ENCODE measurements at places on chromosomes 3 and 15.

- DNase-seq: no peak
These were observed 12.1 kb downstream of the CLK3 start for GRCh38 chr15:74627766-74628165.

GRCh38 chr3:28207000-28207733 lies 34.3 kb upstream of the CMC1 start:
- DNase-seq: no peak

GRCh38 chr3:123129532-123129931 lies 62.7 kb downstream of the PDIA5 start:
- no peak for DNase-seq

- no peak for DNase-seq
These were observed 158.3 kb downstream of the PDCD6IP start for GRCh38 chr3:33956776-33957175.

DNA sequence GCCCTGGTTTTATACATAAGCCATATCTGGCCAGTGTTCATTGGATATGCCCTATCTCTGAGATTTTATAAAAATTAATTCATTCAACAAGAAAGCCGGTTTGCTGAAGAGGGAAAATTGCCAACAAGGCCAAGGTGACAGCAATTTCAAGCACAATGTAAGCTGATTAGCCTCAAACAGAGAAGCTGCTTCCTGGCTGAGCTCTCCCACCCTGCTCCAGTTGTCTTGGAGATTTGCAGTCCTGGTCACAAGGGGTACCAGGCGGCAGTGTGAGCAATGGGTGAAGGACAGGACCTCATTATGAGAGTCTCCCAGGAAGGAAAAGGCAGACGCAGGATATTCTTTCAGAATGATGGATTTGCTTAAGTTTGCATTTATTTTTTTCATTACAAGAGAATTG lies 5.4 kb upstream of the THSD4 start:
- DNase-seq: no peak

DNA sequence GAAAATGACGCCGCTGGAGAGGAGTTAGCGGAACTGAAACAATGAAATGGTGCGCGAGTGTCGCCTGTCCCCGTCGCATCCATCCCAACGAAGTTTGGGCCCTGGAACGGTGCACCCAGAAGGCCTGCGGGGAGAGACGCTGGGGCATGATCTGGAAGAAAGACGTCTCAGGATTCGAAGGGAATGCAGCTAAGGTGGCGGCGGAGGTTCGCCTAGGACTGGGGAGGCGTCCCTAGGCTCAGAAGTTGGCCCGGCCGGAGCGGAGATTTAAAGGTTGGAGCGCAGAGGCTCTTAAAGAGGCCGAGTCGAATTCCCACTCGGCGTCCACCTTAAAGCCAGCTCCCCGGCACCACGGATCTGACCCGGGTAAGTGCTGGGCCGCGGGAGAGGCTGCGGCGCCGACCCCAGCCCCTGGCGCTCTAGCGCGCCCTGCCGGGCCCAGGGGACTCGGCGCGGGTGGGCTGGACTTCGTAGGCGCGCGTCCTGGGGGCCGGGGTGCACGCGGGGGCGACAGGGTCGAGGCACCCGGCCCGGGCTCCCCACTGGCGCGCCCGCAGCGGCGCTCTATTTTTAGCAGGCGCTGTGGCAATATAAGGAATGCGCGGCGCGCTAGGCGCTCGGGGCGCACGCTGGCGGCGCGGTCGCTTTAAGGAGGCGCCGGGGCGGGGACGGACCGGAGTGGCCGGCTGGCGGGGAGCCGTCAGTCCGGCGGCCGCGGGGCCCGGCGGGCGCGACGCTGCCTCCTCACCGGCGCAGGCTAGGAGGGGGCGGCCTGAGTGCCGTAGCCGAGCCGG lies at the start of gene MRAS:
TSS of gene MRAS (plus strand) at position 620 of the 794 bp plus-strand sequence. CDS start 24,305 bp downstream, outside the sequence.
- no peak for DNase-seq

DNA sequence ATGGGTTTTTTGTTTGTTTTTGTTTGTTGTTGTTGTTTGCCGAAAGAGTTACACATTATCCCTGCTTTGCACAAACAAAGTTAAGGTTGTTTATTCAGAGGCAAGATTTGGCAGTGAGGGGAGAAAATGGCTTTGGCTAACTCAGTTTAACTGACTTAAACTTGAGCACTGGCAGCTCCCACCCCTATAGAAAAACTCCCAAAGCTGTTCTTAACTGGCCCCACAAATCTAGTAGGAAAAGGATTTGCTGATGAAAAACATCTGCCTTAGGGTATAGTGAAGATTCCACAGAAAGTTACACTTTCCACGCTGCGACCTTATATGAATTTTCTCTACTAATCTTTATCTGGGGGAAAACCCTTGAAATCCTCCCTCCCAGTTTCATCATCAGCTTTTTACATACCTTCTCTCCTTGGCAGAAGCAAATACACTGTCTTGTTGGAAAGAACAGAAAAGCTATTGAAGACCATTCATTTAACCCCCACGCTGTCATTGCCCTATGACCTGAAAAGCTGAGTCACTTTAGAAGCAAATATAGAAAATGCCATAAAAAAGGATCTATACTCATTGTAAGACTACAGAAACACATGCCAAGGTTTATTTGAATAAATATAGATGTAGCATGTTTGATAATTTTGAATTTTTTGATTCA lies 551.7 kb downstream of the NR2F2 start:
- DNase-seq: no peak

GRCh38 chr3:13504161-13504831 lies 24.2 kb downstream of the HDAC11 start:
- DNase-seq: peak; percentile 83

- DNase-seq: no peak
These were observed 318.6 kb upstream of the ICE2 start for GRCh38 chr15:60797444-60798040.

DNA sequence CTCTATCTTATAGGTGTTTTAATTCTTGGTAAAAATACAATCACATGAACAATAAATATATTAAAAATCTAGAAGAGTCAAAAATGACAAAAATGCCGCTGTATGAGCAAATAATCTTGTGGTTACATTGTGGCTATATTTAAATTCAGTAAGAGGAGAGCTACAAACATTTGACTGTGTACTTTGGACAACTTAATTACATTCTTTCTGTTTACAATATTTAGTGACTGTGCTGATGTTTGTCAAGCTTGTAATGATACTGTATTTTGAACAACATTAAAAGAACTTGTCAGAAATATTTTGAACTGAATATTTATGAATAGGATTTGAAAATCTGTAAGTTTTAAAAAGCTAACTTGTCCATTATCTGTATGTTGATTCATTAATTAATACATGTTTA lies 598.3 kb downstream of the SI start:
- DNase-seq: no peak

DNA sequence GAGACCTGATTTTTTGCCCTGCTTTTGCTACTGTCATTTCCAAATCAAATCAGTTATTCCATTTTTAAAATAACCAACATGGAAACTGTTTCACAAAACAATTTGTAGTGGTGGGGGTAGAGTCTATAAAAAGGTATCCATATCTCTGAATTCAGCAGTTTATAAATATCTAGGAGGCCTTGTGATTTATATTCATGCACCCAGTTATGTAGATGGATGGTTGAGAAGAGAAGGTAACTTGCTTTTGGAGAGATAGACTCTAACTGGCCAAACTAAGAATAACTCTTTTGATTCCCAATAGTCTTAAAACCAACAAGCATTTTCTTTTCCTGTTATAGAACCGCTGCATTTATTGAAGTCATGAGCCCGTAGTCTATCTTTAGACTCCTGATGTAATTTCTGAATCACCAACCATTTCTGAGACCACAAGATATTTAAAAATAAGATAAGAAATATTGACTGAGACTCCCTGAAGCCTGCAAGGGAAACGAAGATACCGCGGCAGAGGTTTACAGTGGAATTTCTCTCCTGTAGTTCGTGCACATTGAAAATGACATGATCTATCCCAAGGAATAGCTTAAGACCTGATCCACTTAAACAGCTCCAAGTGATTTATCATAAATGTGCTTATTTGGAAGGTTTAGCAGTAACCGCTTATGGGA lies 68.5 kb downstream of the SAMMSON start:
- no peak for DNase-seq

DNA sequence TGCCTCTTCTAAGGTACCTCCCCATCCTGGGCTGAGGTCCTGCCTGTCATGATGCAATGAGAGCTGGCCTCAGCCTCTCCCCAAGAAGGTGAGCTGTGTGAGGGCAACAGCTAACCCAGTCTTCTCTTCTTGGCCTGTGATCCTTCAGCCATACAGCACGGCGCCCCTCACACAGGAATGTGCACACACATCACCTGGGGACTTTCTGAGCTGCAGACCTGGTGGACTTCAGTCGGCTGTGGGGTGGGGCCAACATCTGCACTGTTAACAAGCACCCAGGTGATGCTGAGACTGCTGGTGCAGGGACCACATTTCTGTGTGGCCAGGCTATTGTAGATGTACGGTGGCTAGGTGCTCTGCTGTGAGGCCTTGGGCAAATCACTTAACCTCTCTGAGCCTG lies 14.5 kb downstream of the HCN4 start:
- no peak for DNase-seq

DNA sequence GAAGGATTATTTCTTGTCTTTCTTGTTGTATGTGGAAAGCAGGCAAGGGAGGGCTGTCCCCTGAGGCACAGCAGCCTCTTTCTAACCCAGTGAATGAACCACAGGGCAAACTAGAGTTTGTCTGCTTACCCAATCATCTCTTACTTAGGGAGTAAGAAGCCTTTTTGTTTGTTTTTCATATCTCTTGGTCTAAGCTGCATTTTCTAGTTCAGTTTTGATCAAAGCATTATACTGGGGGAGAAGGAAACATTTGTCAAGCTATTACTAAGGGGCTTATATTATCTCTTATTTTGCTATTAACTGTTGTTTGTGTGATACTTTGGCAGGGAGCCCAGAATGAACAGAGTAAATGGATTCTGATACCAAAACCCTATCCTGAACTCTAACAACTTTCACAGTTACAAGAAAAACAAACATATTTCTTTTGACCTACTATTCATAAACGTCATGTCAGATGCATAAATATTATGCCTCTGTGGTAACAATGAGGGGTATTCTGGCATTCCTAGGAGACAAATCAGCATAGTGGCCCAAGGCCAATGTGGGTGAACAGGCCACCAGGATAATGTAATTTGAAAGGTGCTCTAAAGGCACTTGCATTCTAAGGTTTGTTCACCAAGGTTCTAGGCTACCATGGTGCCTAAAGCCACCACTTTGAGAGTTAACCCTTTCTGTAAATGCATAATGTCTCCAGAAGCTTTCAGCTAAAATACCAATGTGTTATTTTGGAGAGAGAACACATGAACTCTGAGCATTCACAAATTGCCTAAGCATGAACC lies 271.6 kb upstream of the ZPLD1 start:
- peak; percentile 74 for DNase-seq

DNA sequence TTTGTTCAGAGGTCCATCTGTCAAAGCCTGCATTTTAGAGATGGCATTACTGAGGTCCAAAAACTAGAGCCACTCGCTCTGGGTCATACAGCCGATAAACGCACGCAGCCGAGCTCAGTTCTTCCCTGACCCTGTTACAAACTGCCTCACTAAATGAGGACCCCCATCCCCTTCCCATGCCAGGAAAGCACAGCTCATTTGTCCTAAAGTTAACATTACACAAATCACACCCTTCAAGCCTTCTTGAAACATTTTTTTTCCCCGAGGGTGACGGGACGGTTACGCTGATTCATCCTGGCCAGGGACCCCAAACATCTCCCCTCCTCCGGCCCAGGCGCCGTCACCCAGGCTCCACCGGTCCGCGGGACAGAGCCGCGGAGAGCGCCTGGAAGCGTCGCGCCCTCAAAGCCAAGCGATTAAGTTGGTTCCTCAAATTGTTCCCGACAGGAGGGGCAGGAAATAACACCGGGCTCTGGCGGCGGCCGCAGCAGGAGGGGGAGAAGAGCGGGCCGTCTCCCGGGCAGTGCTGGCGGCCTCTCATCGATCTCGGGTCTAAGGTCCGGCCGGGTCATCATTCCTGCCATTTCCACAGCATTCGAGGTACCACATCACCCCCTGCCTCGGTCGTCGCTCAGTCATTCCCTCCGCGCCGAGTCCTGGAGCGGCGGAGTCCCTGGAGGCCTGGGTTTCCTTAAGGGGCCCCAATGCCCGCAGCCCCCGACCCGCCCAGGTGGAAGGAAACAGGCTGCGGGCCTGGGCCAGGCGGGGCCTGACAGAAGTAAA lies 619 bp upstream of the CMTM8 start:
- no peak for DNase-seq

DNA sequence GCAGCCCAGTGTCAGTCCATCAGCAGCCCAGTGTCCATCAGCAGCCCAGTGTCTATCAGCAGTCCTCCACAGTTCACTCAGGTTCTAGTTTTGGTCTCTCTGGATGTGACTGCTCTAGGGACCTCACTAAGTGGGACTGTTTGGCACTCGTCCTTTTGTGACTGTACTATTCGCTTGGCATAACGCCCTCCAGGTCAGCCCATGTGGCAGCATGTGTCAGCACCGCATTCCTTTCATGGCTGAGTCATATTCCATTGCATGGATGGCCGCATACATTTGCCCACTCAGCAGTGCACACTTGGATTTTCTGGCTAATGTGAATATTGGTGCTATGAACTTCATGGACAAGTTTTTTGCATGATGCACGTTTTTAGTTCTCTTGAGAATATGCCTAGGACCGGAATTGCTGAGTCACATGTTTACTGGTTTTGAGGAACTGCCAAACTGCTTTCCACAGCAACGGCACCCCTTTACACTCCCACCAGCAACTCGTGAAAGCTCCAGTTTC lies 16.4 kb downstream of the CHST13 start:
- DNase-seq: peak; percentile 10

DNA sequence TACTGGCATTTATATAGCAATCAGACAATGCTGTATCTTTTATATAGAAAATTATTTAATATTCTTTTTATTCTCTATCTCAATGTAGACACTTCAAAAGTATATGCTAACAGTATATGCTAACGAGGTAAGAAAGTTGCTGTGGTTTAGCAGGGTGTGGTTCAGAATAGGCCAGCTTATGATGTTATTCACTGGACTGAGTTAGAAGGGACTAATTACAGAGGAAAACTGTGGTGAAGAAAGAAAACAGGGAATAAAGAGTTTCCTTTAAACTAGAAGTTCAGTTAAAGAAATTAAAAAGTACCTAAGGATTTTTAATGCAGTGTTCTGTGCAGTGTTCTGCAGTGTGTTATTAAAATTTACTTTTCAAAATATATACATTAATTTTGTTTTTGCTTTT lies 59.4 kb downstream of the MYO9A start:
- DNase-seq: no peak

DNA sequence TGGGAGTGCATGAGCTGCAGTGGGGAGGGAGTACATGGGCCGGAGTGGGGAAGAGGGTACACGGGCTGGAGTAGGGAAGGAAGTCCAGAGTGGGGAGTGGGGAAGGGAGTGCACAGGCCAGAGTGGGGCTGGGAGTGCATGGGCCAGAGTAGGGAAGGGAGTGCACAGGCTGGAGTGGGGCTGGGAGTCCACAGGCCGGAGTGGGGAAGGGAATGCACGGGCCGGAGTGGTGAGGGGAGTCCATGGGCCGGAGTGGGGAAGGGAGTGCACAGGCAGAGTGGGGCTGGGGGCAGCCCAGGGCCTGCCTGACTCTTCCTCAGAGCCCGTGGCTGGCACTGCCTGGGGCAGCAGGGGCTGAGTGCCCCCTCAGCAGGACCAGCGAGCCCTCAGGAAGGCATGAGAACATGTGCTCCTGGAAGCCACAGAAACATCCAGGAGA lies 40.7 kb downstream of the KLF15 start:
- DNase-seq: no peak

Measured in smooth muscle cell of the brain vasculature (primary cell).